Stimulated activated CD4-positive, alpha-beta T cell treated with anti-CD3 and anti-CD28 coated beads, Interleukin-4, amount 100 ng/mL, for 48 hours (primary cell): ENCODE measurements at places on chromosomes 16 and 17.

- DNase-seq, result no peak
These were observed 162.5 kb downstream of the TRIM37 start for GRCh38 chr17:58944166-58944565.

DNA sequence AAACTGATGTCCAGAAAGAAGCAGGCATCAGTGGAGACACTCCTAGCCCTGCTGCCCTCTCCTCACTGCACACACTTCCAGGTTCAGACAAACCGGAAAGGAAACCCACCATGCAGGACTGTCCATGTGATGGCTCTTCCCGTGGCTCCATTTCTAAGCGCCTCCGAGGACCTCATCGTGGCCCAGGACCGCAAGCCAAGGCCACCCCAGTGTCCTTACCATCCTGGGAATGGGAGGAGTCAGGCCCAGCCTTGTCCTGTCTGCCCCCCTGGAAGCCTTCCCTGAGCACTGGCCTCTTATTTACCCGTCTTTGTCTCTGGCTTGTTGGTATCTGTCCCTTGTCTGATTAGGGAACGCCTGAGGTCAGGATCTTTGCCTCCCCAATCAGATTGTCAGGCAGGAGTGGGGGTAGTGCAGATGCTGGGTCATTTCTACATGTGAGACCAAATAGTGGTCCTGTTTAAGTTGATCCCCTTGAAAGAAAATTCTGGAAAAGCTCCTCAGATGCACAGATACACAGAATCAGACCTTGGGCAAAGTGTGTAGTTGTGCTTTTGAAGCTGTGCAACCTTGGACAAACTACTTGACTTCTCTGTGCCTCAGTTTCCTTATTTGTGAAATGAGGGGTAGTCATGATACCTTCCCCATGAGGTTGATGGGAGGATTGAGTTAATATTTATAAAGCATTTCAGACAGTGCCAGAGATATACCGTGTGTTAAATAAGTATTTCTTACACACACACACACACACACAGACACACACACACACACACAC, 744 bp downstream of the TAC4 start:
- no peak for DNase-seq

GRCh38 chr17:78953356-78954350, 26.1 kb downstream of the LGALS3BP start:
- DNase-seq, result no peak

DNA sequence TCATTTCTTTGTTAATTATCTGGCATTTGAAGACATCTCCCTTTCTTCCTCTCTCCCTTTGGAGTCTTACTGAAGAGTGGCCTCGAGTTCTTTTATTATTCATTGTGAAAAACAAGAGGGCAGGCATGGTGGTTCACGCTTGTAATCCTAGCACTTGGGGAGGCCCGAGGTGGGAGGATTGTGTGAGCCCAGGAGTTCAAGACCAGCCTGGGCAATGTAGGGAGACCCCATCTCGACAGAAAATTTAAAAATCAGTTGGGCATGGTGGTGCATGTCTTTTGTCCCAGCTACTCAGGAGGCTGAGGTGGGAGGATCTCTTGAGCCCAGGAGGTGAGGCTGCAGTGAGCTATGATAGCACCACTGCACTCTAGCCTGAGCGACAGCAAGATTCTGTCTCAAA, 20.1 kb downstream of the BPTF start:
- no peak for DNase-seq

DNA sequence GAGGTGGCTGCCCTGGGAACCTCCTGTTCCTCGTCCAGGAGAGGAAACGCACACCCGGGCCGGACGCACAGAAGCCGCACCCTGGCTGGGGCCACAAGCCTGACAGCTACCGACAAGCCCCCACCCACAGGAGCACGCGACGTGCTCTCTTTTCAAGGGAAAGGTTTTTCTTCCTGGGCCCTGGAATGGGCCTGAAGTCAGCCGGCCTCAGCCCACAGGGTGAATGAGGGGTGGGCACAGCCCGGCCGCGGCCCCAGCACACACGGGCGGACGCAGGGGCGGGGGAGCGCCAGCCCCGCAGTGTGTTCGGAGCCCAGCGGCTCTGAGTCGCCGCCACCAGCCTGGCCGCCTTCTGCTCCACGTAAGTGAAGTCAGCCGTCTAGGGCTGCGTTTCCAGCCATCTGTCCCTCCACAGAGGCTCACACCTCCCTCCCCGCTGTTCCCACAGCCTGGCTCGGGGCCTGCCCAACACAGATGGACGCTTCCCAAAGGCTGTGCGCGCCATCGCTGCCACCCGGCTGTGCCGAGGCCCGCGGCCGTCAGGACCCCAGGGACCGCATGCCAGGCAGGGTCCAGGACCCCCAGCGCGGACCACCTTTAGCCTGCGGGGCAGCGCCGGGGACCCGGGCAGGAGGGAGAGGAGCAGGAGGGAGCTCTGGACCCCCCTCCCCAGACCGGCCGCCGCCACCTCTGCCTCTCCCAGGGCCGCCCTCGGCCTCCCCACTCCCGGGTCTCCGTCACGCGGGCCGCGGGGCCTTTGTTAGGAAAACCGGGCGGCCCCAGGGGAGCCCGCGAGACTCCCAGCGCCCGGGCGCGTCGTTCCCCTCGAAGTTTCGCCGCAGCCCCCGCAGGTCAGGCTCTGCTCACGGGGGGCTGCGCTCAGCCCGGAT, 36.8 kb downstream of the CBFA2T3 start:
- DNase-seq, result no peak

GRCh38 chr17:46191322-46192188, 1.7 kb downstream of the KANSL1 start:
- DNase-seq, result no peak

DNA sequence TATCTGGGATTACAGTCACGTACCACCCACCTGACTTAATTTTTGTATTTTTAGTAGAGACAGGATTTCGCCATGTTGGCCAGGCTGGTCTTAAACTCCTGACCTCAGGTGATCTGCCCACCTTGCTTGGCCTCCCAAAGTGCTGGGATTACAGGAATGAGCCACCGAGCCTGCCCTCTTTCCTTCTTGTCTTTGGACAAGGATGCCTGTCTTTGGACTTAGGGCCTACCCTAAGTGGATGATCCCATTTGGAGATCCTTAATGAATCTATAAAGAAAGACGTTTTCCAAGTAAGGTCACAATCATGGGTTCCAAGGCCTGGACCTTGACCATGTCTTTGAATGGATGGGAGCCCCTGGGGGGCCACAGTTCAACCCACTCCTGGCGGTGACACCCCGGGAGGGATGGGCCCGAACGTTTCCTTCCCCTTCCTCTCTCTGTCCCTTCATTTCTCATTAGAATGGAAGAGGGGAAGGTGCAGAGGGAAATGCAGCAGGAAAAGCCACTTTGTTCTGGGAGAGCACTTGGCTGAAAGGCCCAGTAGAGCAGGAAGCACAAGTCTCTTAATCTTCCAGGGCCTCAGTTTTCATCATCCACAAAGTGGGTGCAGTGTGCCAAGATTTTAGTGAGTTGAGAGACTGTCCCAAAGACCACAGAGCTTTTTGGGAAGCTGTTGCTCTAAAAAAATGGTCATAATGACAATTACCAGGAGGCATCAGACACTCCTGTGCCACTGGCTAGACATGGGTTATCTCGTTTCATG, 353.3 kb downstream of the SEC14L1 start:
- DNase-seq, result no peak

GRCh38 chr17:69581061-69581961, 166.8 kb downstream of the MAP2K6 start:
- no peak for DNase-seq

DNA sequence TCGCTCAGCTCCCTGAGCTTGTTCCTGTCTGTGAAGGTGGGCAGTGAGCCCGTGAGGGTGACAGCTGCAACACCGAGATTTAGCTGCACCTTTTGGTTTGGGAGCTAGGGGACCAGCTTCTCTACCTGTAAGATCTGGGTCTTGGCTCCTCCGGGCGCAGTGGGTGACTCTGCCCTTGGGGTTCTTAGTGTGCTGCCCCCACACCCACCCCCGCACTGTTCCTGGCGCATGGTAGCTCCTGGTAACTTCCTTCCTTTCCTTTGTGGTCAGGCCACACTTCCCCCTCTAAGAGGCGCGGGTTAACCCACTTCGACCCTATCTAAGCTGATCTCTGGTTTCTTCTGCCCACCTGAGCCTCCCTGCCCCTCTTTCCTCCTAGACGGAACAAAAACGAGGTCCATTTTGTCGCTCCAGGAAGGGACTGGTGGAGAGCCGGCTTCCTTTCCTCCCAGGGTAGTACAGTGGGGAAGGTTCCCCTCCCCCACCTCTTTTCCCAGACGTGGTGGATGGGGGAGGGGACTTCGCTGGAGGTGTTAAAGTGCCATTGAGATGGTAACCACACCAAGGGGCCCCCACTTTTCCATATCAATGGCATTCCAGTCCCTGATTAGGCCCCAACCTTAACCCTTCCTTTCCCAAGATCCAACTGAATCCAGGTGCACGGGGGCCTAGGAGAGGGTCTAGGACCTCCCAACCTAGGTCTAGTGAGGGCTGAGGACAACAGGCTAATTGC, 4.6 kb upstream of the CLDN9 start:
- no peak for DNase-seq

- DNase-seq, result peak; percentile 79
These were observed 40.8 kb upstream of the CMIP start for GRCh38 chr16:81403601-81404391.

DNA sequence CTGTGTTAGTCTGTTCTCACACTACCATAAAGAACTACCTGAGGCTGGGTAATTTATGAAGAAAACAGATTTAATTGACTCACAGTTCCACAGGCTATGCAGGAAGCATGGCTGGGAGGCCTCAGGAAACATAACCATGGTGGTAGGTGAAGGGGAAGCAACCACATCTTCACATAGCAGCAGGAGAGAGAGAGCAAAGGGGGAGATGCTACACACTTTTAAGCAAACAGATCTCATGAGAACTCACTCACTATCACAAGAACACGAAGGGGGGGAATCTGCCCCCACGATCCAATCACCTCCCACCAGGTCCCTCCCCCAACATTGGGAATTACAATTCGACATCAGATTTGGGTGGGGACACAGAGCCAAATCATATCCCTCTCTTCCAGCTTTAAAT, 31.8 kb upstream of the NXPH3 start:
- DNase-seq, result no peak

DNA sequence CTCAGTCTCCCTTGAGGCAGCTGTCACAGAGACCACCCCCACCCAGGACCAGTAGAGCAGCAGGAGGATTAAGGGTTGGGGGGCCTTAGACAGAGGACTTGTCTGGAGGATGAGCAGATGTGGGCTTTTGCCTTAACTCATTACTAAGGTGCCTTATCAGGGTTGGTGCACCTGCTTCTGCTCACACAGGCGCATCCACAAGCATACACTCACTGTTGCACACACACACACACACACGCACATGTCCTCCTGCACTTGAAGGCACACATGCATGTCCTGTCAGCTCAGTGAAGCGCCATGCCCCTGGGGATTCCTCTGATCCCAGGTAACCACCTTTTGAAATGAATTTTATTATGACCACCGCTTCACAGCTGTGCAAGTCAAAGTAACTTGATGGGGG, 1.2 kb downstream of the GFAP start:
- DNase-seq, result no peak

GRCh38 chr16:66036184-66036583, 330.3 kb upstream of the CDH5 start:
- no peak for DNase-seq

DNA sequence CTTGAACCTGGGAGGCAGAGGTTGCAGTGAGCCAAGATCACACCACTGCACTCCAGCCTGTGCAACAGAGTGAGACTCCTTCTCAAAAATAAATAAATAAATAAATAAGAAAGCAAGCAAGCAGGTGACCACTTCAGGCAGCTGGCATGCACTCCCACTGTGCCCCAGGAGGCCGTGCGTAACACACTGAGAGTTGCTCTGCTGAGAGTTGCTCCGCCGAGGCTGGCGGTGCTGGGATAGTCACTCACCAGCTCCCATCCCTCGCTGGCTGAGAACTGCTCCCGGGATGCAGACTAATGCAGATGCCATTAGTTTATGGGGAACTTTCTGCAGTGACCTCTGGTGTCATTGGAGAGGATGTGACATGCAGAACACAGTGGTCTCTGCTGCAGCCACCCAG, 105.7 kb upstream of the PLCG2 start:
- no peak for DNase-seq

- DNase-seq, result no peak
These were observed 7.5 kb downstream of the STX1B start for GRCh38 chr16:31002862-31003341.

DNA sequence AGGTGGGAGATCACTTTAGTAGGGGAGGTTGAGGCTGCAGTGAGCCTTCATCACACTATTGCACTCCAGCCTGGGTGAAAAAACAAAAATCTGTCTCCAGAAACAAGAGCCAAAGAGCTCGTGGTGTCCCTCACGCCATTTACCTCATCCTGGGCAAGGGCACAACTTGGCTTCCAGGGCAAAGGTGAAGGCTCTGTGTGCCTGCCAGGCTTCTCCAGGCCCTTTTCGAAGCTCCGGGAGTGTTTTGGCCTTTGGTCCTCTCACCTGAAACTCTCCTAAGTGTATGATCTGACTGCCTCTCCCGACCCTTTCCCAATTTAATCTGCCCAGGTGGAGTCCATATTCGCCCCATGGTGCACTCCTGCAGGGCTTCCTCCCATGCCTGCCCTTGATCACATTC, 11.6 kb upstream of the CES3 start:
- no peak for DNase-seq

- DNase-seq, result no peak
These were observed 17.0 kb downstream of the ITGA3 start for GRCh38 chr17:50072925-50073324.

GRCh38 chr17:78423961-78424675, 45.7 kb downstream of the PGS1 start:
- DNase-seq, result no peak

DNA sequence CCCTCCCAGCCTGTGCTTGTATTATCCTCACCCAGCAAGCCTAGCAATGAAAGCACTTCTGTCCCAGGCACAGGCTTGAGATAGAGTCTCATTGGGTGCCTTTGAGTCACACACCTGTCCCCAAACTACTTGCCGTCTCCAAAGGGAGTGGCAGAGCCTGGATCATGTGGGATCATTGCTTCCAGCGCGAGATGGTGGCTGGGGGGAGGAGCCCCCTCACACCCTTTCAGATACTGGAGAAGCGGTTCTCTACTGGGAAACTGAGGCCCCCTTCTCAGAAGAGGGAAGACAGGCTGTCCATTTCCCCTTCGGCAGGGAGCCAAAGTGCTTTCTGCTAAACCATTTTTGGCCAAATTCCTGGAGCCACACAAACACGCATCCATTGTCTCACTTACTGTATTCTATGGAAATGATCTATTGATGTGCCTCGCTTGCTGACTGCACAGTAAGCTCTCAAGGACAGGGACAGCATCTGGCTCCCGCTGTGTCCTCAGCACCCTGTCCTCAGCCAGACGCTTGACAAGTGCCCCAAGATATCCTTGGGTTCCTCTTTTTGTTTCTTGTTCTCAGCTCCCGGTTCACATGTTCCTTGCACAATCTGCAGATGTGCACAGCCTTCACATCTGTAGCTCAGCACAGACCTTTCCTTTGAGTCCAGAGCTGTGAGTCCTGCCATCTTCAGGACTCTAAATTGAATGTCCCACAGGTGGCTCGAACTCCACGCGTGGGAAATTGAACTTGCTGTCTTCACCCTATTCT, 26.0 kb upstream of the DLX3 start:
- DNase-seq, result no peak
